ENCODE measurements at places on chromosomes 4 and X. TPM values are rescaled to one million over a fixed set of nuclear protein-coding genes. Genes with fewer than 3 reads are reported as not detected.

The GJB1 gene
- not detected for total RNA-seq

The MAGIX gene
- 3.2 TPM for total RNA-seq

The HELT gene
- not detected for total RNA-seq

The PF4V1 gene
- not detected for total RNA-seq

DNA sequence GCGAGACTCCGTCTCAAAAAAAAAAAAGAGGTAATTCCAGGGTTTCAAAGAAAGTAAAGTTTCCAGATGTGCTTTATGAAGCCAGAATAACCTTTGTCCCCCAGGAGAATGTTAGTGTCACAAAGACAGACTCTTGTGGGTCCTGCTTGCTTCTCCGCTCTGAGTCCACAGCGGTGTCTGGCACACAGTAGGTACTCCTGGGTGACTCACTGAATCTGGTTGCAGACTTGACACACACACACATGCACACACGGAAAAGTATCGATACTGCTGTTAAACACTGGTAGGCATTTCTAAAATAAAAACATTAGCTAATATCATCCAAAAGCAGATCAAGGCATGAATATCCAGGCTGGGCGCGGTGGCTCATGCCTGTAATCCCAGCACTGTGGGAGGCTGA, 22.9 kb downstream of the TMEM187 start:
- H3K4me3 ChIP-seq = no peak overlapping the region
- DNase-seq = no peak
- no peaks in the 10 kb centered on the region for H3K36me3 ChIP-seq
- no peak overlapping the region for H3K27ac ChIP-seq
- no peaks in the 10 kb centered on the region for H3K27me3 ChIP-seq

DNA sequence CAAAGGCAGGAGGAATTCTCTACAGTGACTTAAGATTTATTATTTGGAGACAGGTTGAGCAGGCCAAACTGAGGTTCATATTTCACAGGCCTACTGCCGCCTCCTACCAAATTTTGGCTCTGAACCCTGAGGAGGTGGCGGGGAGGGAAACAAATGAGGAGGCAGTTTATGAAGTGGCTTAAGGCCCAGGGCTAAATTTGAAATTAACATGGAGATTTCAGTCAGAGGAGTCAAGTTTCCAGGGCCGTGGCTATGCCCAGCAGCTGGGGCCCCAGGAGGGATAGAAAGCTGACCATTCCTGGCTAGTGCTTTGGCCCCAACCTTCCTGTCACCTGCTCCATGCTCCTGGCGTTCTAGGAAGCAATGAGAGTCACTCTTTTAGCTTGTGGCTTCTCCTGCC, 73.4 kb upstream of the ARHGAP36 start:
- no peak overlapping the region for H3K27ac ChIP-seq
- H3K4me1 ChIP-seq = no peaks in the 10 kb centered on the region
- H3K27me3 ChIP-seq = no peaks in the 10 kb centered on the region
- no peak for DNase-seq

- H3K4me3 ChIP-seq = no peak overlapping the region
- no peaks in the 10 kb centered on the region for H3K27me3 ChIP-seq
- no peak for DNase-seq
- H3K27ac ChIP-seq = no peak overlapping the region
Measured at GRCh38 chr4:149055624-149056023, 613.4 kb upstream of the NR3C2 start.

The GABRB1 gene
- not detected for total RNA-seq

GRCh38 chrX:44945736-44946135, 72.7 kb downstream of the KDM6A start:
- no peak overlapping the region for H3K4me3 ChIP-seq
- H3K27ac ChIP-seq = no peak overlapping the region
- H3K4me1 ChIP-seq = peaks cover 3% of the 10 kb centered on the region
- H3K27me3 ChIP-seq = no peaks in the 10 kb centered on the region
- no peak for DNase-seq

DNA sequence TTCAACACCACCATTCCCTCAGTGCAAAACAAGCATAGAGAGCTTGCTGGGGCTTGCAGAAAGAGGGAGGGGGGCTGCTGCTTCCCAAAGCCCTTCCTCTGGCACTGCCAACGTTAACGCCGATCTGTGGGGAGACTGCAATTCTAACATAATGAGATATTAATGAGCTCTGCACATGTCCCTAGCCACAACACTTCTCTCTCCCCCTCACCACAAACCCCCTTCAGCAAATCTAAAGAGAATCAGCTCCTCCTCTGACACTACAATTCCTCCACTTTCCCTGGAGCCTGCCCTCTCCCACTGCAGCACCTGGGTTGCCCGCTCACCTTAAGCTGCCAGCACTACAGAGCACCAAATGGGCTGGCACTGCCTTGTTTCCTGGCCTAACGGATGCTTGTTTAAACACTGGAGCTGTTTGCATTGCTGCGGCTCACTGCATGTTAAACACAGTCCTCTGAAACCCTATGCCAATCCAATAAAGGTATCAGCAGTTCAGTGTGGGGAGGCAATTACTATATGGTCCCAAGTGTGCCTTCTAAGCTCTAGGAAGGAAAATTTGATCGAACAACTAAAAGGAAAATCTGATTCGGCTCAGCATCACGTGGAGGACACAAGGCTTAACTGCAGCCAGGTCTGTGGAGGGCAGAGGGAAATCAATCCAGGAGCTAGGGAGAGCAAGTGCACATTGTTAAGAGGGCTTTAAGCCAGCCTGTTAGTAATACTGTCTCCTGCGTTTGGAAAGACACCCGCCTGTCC, 232.4 kb downstream of the MAML3 start:
- peak; percentile 74 for DNase-seq
- H3K27me3 ChIP-seq = no peaks in the 10 kb centered on the region
- H3K4me3 ChIP-seq = no peak overlapping the region
- H3K4me1 ChIP-seq = peaks cover 64% of the 10 kb centered on the region

- H3K36me3 ChIP-seq = no peaks in the 10 kb centered on the region
- no peaks in the 10 kb centered on the region for H3K4me1 ChIP-seq
- no peak overlapping the region for H3K4me3 ChIP-seq
- H3K27me3 ChIP-seq = no peaks in the 10 kb centered on the region
- no peak for DNase-seq
- no peak overlapping the region for H3K27ac ChIP-seq
Measured at GRCh38 chrX:3493605-3494004, 147.2 kb upstream of the MXRA5 start.

DNA sequence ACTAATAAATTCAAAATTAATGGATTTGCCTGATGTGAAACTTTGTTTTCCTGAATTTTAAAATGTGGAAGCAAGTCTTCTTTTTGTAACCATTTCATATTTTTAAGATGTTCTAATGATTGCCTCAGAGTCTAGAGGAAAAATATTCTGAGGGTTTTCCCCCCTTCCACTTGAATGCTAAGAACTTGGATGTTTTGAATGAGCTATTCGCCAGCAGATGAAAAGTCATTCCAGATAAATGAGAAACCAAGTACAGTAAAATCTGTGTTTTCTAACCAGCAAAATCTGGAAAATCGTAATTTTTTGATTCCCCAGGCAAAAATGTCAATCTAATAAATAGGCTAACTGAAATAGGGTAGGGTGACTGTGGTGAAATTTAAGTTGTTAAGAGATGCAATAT, 45.6 kb downstream of the SLIT2 start:
- peaks cover 25% of the 10 kb centered on the region for H3K4me1 ChIP-seq
- no peak overlapping the region for H3K27ac ChIP-seq
- H3K4me3 ChIP-seq = no peak overlapping the region

DNA sequence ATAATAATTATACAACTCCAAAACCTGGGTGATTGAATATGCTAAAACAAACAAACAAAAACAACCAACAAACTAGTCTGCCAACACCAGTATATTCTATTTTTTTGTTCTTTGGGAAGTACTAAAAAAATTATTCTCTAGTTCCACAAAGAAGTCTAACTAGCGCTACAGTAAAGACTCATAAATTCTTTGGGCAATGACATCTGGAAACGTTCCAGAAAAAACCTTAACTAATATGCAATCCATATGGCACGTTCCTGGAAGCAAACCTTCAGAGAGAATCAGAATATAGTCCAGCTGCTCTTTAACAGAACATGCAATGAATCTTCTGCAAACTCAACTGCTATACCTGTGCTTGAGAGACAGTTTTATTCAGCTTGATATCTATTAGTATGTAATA, 500.1 kb downstream of the TRAM1L1 start:
- H3K27me3 ChIP-seq = no peaks in the 10 kb centered on the region
- no peak overlapping the region for H3K27ac ChIP-seq
- no peaks in the 10 kb centered on the region for H3K4me1 ChIP-seq
- no peak for DNase-seq
- no peaks in the 10 kb centered on the region for H3K36me3 ChIP-seq

GRCh38 chr4:2305766-2306501, 44.0 kb upstream of the MXD4 start:
- no peak overlapping the region for H3K4me3 ChIP-seq
- H3K27me3 ChIP-seq = no peaks in the 10 kb centered on the region
- H3K4me1 ChIP-seq = no peaks in the 10 kb centered on the region
- peak; percentile 75 for DNase-seq

Data from esophagus muscularis mucosa (tissue), 4 donors.